ENCODE measurements at places on chromosomes 12 and 14.

DNA sequence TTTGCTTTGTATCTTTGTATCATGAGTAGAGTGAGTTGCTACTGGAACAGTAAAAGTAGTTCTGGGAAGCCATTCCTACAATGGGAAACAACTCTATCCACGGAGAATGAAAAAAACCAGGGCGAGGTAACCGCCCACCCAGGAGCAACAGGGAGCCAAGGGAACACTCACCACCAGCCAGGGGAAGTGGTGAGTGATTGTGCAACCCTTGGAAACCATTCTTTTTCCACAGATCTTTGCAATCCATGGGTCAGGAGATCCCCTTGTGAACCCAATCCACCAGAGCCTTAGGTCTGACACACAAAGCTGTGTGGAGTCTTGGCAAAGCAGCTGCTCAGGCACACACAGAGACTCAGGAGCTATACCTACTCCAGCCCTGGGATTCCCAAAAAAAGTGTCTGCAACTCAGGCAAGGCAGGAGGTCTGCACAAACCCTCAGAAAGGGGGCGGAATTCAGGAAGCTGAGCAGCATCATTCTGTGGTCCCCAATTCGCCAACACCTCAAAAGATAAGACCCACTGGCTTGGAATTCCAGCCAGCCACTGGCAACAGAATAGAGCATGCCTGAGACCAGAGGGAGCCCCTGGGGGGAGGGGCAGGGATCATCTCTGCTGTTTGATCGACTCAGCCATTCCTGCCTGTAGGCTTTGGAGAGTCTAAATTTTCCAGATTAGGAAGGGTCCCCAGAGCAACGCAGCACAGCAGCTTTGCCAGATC lies 52.1 kb upstream of the PPFIA2 start:
- no peak for DNase-seq

GRCh38 chr12:49370539-49370938 lies 3.3 kb downstream of the SPATS2 start:
- DNase-seq, result no peak

DNA sequence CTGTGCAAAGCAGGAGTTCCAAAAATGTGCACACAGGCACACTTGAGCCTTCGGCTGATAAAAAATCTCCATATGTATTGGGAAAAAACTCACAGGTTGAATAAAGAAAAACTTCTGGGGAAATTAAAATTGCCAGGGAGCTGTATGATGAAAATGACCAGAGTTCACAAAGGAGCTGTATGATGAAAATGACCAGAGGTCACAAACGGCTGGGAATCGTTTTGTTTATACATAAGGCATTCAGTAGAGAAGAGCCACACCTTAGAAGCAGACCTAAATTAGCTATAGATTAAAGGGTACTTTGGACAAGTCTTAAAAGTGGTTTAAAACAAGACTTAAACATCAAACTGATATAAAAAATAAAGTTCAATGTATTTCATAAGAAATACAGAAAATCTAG lies 251.7 kb upstream of the TMEM132C start:
- DNase-seq, result no peak

DNA sequence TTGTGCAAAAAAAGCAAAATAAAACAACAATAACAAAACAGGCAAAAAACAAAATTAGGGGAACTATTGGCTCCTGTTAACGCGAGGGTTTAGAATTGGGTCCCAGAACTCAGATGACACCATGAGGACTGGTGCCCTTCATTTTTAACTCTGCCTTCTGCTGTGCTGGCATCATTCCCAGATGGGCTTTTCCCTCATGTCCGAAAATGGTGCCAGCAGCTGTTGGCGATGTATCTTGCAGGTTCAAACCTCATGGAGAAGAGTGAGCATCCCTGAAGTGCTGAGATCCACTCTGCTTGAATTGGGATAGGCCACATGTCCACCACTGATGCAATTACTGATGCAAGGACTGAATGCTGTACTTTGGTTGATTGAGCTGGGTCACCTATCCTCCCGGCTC lies 61.1 kb downstream of the MYRFL start:
- no peak for DNase-seq

GRCh38 chr12:91331371-91331770 lies 148.8 kb upstream of the DCN start:
- DNase-seq, result no peak

DNA sequence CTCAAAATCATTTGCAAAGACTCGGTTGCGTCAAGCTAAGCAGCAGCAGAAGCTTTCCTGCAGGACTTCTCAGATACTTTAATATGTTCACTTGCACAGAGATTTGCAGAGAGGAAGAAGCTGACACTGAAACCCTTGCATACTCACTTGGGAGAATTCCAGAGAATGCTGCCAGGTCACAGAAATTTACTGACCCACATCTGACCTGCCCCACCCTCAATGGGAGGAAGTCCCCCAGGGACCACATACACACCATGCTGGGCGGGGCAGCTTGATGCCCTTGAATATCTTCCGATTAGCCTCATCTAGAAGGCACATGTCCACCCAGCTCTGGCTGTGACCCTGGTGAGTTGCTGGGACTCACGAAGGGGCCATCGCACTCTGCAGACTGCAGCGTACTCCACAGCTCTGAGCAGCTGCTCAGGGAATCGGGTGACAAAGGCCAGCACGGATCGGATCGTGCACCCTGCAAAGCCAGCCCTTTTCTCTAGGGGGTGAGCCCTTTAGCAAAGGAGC lies 83.2 kb downstream of the ITPK1 start:
- DNase-seq, result no peak

GRCh38 chr14:74645756-74646470 lies 33.9 kb upstream of the LTBP2 start:
- no peak for DNase-seq

- no peak for DNase-seq
Observed at GRCh38 chr12:131671871-131672270, 39.0 kb upstream of the SFSWAP start.

DNA sequence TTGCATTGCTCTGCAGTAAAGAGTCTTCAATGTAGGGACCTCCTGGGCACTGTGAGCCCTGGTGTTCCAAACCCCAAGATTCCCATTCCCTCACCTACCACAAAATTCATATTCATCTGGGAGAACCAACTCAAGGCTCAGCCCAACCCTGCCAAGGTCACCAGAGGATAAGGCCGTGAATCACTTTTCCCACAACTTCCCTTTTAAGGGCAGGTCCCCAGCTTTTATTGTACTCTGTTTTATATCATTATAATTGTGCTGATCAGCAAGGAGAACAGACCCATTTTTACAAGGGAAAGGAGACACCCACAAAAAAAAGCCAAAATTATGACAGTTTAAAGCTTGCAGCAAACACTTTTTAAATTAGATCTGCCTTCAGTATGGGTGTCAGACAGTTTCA lies 363.0 kb upstream of the FKBP4 start:
- no peak for DNase-seq

DNA sequence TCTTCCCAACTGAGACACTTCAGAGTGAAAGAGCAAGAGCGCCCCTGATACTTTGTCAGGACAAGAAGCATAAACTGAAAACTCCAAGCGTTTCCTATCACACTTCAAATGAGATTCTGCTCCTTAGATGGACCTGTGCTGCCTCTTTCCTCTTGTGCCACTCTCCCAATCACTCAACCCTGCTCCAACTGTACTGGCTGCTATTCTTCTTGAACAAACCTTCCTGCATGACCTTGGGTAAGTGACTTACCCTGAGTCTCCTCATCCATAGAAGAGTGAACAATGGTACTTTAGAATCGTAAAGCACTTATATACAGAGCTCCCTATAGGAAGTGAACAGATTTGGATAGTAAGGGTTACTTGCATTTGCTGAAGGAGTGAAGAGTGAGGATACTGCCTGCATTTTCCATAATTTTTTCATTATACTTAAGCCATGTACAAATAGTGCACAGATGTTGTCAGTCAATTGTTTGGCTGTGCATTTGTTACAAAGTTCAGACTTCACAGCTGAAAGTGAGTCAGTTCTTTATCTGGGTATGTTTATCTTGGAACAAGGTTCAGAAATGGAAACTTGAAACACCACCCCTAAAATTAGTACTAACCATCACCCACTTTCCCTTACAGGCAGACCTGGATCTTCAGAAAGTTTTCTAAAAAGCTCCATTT lies 10.8 kb downstream of the MTERF2 start:
- DNase-seq, result no peak

- no peak for DNase-seq
Observed at GRCh38 chr14:82003426-82003825, 469.8 kb upstream of the SEL1L start.

DNA sequence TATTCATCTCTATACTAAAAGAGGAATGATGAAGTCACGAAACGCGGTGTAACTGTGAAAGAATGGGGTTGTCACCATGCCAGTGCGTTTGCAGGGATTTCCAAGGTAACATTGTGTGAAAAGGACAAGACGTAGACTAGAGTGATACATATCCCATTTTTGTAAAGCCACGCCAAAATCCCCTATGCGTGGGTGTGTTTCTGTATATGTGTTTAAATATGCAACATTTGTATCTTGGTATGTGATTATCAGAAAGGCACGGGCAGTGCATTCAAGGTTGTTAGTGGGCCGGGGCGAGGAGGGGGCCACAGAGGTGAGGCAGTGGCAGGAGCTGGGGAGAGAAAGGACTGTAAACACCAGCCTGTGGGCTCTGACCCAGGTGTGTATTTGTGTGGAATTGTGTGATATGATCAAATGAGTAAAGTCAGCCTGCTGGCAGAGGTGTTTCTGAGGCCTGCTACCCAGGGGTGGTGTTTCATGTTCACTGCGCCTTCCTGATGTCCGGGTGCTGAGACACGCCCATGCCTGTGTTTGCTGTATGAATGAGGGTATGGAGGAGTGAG lies 137.8 kb downstream of the ADGRD1 start:
- DNase-seq, result no peak

- no peak for DNase-seq
Observed at GRCh38 chr14:61581955-61582615, 113.2 kb upstream of the HIF1A start.

DNA sequence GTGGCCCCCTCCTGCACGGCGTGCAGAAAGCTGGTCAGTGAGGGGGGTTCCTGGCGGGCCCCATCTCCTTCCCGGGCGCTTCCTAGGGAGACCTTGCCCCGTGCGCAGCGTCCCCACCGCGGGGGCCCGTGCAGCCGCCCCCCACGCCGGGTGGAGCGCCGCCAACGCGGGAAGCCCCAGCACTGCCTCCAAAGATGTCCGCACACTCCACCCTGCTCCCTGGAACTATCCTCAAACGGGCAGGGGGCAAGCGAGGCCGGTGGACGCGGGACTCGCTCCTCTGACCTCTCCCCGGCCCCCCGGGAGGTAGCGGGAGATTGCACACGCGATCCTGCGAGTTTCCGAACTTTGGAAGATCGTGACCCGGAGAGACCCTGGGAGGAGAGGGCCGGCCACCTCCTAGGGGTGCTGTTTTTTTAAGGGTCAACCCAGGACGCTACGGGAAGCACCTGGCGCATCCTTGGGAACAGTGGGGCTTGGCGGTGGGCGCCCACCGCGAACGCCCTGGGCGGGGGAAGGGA lies 1.5 kb upstream of the FZD10 start:
- DNase-seq, result no peak

GRCh38 chr12:86196465-86196864 lies 59.7 kb downstream of the MGAT4C start:
- DNase-seq, result no peak

DNA sequence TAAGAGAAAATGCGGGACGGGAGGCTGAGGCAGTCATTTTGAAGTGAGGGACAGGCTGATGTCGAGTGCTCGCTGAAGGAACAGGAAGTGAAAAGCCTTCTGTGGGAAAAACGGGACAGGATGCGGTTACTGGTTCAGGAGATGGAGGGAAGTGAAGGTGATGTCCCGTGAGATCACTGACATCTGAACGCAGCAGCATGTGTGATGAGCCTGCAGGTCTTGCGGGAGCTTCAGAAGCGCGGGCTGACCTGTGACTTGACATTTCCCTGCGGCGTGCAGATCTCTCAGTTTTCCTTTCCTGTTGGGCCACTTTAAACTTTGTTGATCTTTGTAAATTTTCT lies 77.8 kb downstream of the DDX51 start:
- DNase-seq, result peak; percentile 22

DNA sequence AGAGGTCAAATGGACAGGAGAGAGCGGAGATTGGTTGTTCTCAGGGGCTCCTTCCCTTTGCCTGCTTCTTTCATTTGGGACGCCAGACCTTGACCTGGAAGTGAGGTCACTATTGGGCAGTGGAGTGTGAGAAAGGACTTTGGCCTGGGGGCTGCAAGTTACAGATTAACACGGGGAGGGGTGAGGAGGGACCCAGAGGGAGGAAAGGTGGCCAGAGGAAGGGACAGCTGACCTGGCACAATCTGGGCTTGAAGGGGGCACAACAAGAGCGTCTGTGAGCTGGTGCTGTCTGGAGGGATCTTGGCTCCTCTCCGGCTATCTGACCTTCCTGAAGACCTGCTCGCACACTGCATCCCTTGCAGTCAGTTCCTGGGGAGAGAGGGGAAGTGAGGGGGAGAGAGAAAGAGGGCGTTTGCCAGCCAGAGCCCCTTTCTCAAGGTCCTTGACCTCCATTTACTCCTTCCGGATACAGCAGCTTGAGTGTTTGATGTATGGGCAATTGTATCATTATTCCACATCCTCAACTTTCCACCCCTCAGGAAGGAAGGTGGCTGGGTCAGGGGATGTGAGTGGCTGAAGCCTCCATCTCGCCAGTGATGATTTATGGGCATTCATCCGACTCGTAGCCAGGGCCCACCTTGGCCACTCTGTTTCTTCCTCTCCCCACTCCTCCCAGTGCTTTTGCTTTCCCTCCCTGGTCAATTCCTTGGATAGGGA lies 4.7 kb downstream of the RBP5 start:
- no peak for DNase-seq

DNA sequence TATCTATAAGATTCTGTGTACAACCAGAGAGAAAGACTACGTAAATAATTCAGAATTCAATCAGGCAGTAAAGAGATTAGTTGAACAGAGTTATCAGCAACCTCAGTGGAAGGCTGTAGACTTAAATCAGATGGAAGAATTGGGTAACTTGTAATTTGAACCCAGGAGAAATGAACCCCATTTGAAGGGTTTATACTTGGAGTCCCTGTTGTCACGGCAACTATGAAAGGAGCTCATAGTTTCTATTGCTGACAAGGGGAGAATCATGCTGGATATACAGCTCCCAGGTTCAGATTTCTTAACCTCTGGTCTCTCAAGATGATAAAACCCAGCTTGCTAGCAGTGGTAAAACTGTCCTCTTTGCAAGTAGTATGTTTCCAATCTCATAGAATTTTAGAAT lies 54.4 kb upstream of the BMP4 start:
- DNase-seq, result no peak

DNA sequence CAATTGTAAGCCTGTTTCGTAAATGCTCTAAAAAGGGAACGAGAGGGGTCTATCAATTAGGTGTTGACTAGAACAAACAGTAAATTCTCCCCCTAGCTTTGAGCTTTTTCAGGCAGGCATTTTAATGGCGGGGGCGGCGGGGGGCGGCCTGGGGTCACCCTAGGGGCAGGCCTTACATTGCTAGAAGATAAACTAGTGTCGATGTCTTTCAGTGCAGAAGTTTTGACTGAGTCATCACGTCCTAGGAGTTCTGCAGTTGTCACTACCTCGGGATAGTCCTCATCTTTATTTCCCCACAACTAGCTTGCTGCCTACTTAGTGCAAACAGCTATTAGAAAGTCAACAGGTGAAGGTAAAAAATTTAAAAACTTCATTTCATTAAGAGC lies 1.6 kb downstream of the ATP6V1D start:
- no peak for DNase-seq

GRCh38 chr14:99945732-99946651 lies 119.2 kb upstream of the EVL start:
- no peak for DNase-seq

GRCh38 chr14:84707830-84708229 lies 822.1 kb upstream of the FLRT2 start:
- no peak for DNase-seq

GRCh38 chr12:21828136-21828775 lies 53.8 kb upstream of the KCNJ8 start:
- DNase-seq, result no peak
